Left lobe of liver (tissue), 2 donors: ENCODE measurements at places on chromosomes 7 and 10.

DNA sequence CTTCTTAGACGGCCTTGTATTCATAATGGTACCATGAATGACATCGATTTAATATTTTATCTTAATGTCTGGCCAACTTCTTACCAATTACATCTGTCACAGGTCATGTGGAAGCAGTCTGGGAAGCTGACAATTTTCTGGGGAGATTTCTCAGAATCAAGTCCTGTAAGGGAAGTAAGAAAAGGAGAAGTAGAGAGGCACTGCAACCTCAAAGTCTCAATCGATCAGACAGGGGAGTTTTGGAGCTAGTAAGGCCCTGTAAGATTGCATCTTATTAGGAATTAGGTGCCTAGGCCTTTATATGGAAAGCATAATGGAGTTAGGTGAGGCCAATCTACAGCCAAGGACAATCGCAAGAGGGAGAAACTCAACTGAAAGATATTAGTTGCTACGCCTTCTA lies 694.6 kb upstream of the SORCS1 start:
- no peak for DNase-seq

- DNase-seq = no peak
Measured at GRCh38 chr10:56359837-56360236, 1.2 kb downstream of the ZWINT start.

- no peak for DNase-seq
Measured at GRCh38 chr7:114711241-114711640, 210.7 kb upstream of the MDFIC start.

- DNase-seq = no peak
Measured at GRCh38 chr7:21753071-21753470, 192.6 kb downstream of the CDCA7L start.

DNA sequence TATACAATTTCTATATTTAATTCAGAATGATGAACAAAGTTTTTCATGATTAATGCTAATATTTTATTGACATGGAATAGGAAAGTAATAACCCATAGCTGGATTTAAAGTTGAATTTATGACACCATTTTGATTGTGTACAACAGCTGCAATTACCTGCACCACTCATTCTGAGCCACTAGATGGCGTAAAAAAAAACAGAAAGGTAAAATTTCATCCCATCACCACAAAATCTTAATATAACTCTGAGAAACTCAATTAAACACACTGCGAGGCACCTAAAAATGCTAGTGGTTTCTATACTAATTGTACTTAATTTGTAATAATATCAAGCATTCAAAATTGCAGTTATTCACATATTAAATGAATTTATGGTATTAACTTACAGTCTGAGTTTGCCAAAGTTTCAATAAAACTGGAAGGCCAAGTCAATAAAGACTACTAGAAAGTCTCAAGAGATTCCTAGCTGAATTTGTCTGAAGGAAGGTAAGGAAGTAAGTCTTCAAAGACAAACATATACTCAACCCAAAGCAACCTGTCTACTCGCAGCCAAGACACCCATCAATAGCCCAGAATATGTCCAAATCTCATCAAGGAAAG lies 182.5 kb downstream of the SKAP2 start:
- no peak for DNase-seq

DNA sequence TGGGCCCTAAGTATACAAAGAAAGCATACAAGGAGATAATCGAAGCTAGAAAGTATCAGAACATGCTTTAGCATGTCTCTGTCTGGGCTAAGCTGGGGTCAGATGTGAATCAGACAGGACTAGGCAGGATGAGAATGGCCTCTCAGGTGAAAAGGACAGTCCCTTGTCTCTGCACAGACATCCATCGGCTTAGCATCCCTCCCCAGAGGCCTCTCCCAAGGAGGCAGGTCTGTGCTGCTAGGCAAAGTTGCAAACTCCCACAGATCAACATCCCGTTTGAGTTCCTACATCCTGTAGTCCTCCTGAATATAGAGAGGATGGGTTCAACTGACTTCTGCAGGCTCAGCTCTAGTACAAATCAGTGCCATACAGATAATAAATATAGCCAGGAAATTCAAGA lies 24.5 kb downstream of the CHST15 start:
- DNase-seq = no peak

GRCh38 chr7:30065746-30066145 lies 37.5 kb downstream of the PLEKHA8 start:
- DNase-seq = no peak

DNA sequence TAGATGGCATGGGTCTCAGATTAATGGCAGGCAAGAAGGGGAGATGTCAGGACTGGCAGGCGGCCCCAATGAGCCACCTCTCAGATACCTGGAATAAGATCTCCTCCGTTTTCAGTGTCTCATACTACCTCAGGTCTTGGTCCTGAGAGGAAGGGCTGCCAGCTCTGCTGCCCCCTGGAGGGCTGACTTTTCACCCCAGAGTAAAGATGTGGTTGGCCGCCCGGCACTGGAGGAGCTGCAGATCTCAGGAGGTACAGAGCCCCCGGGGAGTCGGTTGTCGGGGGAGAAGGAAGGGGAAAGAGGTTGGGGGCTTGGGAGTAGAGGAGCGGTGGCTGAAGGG lies 642 bp upstream of the COL13A1 start:
- no peak for DNase-seq

DNA sequence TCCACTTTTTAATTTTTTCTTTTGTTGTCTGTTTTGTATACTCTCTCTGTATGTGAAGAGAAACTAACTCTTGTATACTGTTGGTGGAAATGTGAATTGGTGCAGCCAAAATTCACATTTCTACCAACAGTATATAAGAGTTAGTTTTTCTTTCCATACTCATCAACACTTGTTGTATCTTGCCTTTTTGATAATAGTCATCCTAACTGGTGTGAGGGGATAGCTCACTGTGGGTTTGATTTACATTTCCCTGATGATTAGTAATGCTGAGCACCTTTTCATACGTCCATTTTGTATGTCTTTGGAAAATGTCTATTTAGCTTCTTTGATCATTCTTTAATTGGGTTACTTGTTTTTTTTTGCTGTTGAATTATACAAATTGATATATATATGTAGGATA lies 375.5 kb upstream of the IGFBP3 start:
- DNase-seq = no peak

GRCh38 chr7:98777051-98777450 lies 92.8 kb downstream of the TMEM130 start:
- no peak for DNase-seq

GRCh38 chr7:147400925-147401324 lies 1189.6 kb upstream of the C7orf33 start:
- DNase-seq = no peak

DNA sequence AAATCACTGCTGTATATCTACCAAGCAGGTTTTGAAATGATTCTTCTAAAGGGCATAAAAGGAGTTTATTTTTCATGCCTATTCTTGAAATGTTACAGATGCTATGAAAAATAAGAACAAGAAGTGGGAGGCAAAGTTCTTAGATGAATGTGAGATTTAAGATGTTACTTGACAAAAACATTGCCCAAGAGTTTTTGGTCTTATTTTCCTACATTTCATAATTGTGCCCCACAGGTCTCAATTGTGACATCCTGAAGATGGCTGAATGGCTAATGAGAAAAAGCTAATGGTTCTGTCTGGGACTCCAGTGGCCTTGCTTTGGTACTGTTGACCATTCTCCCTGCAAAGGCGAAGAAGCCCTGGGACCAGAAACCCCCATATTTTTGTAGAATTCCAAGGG lies 43.0 kb upstream of the IFRD1 start:
- DNase-seq = no peak

DNA sequence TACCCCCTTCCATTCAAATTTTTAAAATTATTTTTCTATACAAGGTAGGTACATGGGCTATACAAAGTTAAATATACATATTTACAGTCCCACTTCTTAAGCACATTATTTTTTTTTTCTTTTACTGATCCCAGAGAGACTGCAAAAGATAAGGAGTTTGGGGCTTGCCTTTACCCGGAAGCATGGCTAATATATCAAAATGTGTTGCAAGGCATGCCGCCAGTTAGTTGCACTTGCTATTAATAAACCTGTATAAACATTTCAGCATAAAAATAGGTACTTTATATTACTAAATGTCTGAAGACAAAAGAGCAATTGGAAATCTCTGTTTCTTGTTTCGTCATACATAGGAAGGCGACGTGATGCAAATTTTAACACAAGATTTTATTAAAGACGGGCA lies 21.5 kb upstream of the PDLIM1 start:
- no peak for DNase-seq

GRCh38 chr7:134513169-134513752 lies 14.1 kb upstream of the AKR1B10 start:
- DNase-seq = no peak

DNA sequence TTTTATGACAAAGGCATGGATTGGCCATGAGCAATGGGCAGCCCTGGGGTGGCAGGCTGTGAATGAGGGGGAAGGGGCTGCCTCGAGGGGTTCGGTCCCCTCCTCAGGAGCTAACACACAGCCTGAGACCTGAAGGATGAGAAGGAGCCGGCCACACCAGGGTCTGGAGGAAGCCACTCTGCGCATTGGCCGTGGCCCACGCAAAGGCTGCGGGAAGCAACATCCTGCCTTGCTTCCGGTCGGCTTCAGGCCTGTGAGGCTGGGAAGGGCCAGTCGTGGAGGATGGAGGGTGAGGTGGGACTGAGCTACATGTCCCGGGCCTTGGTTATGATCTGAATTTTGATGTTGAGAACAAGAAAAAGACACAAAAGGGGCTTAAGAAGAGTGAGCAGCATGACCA lies 49.4 kb downstream of the RGS10 start:
- no peak for DNase-seq

DNA sequence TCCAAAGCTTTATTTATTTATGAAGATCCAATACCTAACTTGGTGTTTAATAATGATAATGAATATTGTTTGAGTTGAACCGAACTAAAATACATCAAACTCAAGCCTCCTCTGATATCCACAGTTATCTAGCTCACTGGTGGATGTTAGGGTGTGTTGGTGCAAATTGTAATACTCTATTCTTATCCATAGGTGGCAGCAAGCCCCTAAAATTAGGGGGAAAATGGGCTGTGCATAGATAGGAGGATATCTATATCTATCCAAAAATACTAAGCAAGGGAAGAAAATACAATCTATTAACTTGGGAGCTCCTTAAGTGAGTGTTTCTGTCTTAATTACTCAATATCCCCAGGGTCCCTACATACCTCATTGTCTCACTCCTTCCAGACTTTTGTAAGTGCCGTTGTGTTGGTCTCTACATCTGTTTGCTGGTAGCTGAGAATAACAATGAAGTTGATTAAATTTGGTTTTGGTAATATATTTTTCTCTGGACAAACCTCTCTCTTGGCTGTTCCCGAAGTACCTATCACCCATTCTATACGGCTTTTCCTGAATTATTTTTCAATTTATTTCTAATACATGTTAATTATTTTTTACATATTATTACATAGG lies 55.0 kb upstream of the VWDE start:
- DNase-seq = no peak

- DNase-seq = no peak
Measured at GRCh38 chr10:115044891-115045290, 48.3 kb upstream of the ATRNL1 start.

- no peak for DNase-seq
Measured at GRCh38 chr10:73889014-73889413, 14.7 kb upstream of the CAMK2G start.

DNA sequence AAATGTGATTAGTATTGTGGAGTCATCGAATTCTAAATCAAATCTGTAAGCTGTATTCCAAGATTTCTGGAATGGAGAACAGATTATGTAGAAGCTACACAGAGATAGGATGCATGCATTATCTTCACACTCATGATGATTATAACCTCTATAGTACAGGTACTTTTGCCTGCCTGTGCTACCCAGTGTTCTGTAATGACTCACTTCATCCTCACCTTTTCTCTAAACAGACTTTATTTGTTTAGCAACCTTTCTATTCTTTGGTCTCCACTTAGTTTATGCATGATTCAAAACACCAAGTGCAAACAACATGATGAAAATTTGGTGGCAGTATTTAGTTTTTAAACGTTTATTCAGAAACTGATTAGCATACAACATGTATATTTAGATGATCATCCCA lies 68.4 kb upstream of the PRPS1L1 start:
- DNase-seq = no peak

GRCh38 chr7:74449809-74450397 lies 3.8 kb upstream of the GTF2IRD1 start:
- DNase-seq = peak; percentile 48
